Epithelial cell of alveolus of lung (primary cell): ENCODE measurements at places on chromosomes 5 and 9. TPM values are rescaled to one million over a fixed set of nuclear protein-coding genes. Genes with fewer than 3 reads are reported as not detected.

The SHISAL2B gene
- total RNA-seq = 4.3 TPM in 1 of 2 replicates, not detected in the other

The CCDC187 gene
- total RNA-seq = not detected in 2 replicates

The TMCO6 gene
- 4.9 and 50.5 TPM in 2 replicates for total RNA-seq

The G3BP1 gene
- total RNA-seq = 77.8 and 118 TPM in 2 replicates

The HAPLN1 gene
- total RNA-seq = 0.16 and 9.4 TPM in 2 replicates

The RBM27 gene
- total RNA-seq = 14.4 and 17.4 TPM in 2 replicates

The PRRT1B gene
- total RNA-seq = not detected in 2 replicates

The ZSWIM6 gene
- 8.5 and 12.5 TPM in 2 replicates for total RNA-seq

The CBY3 gene
- not detected in 2 replicates for total RNA-seq

The CNTNAP3B gene
- 5.3 and 9.2 TPM in 2 replicates for total RNA-seq

The AGXT2 gene
- total RNA-seq = not detected in 2 replicates

The ZFP2 gene
- 0.39 and 2.2 TPM in 2 replicates for total RNA-seq

The RNF183 gene
- not detected in 2 replicates for total RNA-seq

The SLC6A3 gene
- not detected in 2 replicates for total RNA-seq

The ENTREP1 gene
- not detected in 2 replicates for total RNA-seq

The PIP5KL1 gene
- total RNA-seq = 1.9 and 3.7 TPM in 2 replicates

The DOCK8 gene
- total RNA-seq = 0.24 and 0.52 TPM in 2 replicates

The GFRA3 gene
- not detected in 2 replicates for total RNA-seq

The SEMA5A gene
- total RNA-seq = 20.8 and 21.3 TPM in 2 replicates

The TMEM215 gene
- total RNA-seq = not detected in 2 replicates

The PCDHGC5 gene
- 0.78 and 1.1 TPM in 2 replicates for total RNA-seq

The SLC27A6 gene
- total RNA-seq = 1.6 and 1.8 TPM in 2 replicates

The FAM221B gene
- total RNA-seq = not detected in 2 replicates

The PCDHGB6 gene
- total RNA-seq = 1.2 and 5.7 TPM in 2 replicates

The HARS1 gene
- total RNA-seq = 41.6 and 81.6 TPM in 2 replicates

The IL33 gene
- total RNA-seq = 10.9 and 60.6 TPM in 2 replicates

The ADCY2 gene
- under 0.01 and 0.08 TPM in 2 replicates for total RNA-seq

The PAEP gene
- total RNA-seq = 0.65 TPM in 1 of 2 replicates, not detected in the other

The FREM1 gene
- 0.08 and 0.26 TPM in 2 replicates for total RNA-seq

The STING1 gene
- total RNA-seq = 45.4 and 64.8 TPM in 2 replicates

The FUT7 gene
- total RNA-seq = not detected in 2 replicates

The DRD1 gene
- not detected in 2 replicates for total RNA-seq

The LEAP2 gene
- 0.32 TPM in 1 of 2 replicates, not detected in the other for total RNA-seq
